Fibroblast of skin of right quadriceps (primary cell): ENCODE measurements at places on chromosomes 12 and 14.

GRCh38 chr14:93923626-93924025 is 3.5 kb upstream of the FAM181A start:
- no peak for DNase-seq

GRCh38 chr12:66082744-66083143 is 47.8 kb downstream of the LLPH start:
- no peak for DNase-seq

- DNase-seq: no peak
Observed at GRCh38 chr14:61031026-61031425, 50.0 kb downstream of the SLC38A6 start.

GRCh38 chr12:54437243-54437642 is 18.2 kb upstream of the ITGA5 start:
- DNase-seq: no peak

- DNase-seq: no peak
Observed at GRCh38 chr12:42557586-42558172, 31.9 kb downstream of the PRICKLE1 start.

DNA sequence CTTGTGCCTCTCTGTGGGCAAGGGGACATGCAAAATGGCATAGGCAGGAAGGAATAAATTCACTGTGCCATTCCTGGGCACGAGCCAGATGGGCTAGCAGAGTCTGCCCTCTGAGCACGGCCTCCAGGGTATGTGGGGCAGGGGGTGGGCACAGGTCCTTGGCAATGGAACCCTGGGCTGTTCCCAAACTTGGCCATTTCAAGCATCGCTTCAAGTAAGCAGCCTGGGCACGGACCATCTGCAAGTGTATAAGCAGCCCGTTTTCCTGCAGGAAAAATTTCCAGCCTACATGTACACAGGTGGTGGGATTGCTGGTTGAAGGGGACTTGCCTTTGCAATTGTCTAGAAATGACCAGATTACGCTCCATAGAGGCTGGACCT is 40.3 kb downstream of the CCDC85C start:
- DNase-seq: no peak

- DNase-seq: no peak
Observed at GRCh38 chr14:72909163-72909562, 15.3 kb upstream of the DPF3 start.

DNA sequence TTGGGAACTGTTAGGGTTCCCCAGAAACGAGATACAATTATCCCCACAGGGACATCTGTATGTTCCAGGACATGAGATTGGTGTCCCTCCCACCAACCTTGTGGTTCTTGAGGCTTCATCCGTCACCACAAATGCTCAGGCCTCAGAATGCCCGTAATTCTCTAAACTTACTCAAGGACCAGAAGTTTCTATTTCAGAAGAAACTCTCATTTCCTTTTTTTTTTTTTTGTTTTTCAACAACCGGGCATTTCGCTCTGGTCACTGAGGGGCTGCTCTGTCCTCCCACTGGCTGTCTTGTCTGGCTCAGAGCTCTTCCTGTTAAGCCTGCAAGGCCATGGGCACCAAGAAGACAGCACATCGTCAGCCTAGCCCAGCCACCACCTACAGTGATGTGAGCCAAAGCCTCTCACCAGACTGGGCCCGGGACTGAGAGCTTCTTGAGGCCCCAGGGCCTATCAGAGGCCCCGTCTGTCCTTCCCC is 36.2 kb downstream of the VDR start:
- no peak for DNase-seq

- peak; percentile 40 for DNase-seq
Observed at GRCh38 chr12:53232646-53233461, 845 bp upstream of the RARG start.

- peak; percentile 85 for DNase-seq
Observed at GRCh38 chr12:92034858-92035401, 110.7 kb downstream of the BTG1 start.

- no peak for DNase-seq
Observed at GRCh38 chr14:30875788-30876053, 1.4 kb downstream of the COCH start.

DNA sequence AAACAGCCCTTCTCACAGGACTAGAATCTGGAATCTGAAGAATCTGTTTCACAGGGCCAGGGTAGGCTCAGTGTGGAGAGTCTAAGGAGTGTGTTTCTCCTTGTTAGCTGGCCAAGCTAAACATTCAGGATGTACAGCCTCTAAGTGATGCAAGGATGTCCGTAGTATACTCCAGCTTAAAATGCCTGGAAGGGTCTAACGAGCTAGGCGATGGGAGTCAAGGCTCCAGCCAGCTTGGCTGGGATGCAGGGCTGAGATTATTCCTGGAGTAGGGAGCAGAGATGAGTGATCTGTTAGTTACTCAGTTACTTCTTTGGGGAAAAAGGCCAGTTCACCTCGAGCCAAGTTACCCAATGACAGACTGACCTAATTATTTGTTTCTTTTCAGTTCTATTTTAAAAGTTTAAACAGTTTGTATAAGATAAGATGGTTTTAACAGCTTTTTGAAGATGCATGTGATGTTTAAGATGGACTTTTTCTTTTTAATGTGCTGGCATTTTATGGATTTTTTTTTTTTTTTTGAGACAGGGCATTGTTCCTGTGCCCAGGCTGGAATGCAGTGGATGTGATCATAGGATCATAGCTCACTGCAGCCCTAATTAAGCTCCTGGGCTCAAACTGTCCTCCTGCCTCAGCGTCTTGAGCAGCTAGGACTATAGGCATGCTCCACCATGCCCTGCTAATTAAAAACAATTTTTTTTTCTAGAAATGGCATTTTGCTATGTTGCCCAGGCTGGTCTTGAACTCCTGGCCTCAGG is 41.1 kb downstream of the SYNE2 start:
- DNase-seq: peak; percentile 86

- DNase-seq: no peak
Observed at GRCh38 chr12:84502180-84502860, 410.3 kb downstream of the SLC6A15 start.

GRCh38 chr14:52053044-52053443 is 15.8 kb downstream of the NID2 start:
- peak; percentile 74 for DNase-seq

DNA sequence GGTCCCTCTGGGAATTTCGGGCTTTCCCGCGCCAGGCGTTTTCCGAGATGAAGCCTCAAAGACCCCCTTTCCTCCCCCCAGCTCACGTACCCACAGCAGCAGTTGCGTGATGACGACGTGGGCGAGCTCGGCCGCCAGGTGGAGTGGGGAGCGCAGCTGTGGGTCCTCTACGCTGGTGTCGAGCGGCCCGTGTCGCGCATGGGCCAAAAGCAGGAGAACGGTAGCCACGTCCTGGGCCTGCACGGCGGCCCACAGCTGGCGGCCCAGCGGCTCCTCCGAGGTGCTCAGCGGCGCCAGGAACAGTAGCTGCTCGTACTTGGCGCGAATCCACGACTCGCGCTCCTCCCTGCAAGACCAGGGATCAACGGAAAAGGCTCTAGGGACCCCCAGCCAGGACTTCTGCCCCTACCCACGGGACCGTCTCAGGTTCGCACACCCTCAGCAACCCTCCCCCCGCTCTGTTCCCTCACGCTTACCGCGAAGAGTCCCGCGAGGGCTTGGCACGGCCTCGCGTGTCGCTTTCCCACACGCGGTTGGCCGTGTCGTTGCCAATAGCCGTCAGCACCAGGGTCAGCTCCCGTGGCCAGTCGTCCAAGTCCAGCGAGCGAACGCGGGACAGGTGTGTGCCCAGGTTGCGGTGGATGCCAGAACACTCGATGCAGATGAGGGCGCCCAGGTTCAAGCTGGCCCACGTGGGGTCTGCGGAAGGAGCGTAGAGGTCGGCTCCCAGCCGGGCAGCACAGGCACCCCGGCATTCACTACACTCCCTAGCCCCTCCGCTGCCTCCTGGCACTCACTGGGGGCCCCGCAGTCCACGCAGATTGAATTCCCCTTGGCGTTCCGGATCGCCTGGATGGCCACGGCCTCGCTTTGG is 11.4 kb downstream of the AGAP2 start:
- no peak for DNase-seq

DNA sequence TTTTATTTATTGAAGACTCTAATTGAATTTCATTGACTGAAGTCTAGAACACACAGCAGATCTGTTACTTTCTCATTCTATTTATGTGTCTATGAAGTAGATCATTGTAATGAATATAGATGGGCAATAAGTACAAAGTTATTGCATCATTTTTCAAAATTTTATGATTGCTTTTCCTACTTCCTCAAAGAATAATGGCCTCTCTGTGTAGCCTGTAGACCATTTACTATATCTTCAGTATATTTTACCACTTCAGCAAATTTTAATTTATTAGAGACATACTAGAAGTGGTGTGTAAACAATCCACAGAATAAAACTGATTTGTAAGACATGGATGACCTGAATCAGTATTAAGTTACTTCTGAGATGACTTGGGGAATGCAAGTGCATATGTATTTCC is 291.7 kb upstream of the FAR2 start:
- no peak for DNase-seq

DNA sequence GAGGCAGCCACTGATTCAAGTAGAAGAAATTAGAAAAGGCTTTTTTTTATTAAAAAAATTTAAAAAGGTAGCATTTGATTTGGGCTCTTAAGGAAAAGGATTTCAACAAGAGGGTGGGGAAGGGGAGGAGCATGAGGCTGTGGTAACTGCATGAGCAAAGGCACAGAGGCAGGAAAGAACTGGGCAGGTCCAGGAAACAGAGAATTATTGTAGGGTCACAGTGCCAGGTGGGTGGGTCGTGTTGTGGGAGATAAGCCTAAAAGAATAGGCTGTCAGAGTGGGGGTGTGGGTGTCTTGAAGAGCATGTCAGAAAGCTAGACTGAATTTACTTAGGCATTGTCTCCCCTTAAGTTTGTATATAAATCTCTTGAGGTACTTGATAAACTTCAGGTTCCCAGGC is 7.8 kb downstream of the LIMA1 start:
- DNase-seq: no peak

DNA sequence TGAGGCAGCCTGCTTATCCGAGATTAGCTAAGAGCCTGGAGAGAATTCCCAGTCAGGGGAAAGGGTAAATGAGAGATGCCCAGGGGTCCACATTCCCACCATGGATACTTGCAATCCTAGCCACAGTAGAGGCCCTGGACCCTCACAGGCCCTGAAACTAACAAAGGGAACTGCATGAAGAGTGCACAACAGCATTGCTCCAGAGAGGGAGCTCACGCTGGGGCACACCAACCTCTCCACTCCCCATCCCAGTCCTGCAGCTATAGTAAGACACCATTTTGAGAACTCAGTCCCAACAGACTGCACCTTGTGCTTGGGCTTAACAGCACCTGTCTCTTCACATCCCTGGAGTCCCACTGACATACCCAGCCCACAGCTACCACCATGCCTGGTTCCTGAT is 30.5 kb downstream of the CEP83 start:
- no peak for DNase-seq

DNA sequence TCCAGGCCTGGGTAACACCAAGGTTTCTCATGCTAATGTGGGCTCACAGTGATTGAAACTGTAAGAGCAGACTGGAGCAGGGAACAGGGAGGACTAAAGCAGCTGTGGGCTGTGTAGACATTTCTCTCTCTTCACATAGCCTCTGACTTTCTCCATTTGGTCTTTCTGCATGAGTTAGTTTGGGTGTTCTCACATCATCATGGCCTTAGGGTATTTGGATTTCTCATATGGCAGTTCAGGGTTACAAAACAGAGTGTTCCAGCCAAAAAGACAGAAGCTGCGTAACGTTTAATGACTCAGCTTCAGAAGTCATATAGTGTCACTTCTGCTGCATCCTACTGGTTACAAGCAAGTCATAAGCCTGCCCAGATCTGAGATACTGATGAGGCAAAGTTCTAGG is 52.0 kb upstream of the OSBPL8 start:
- peak; percentile 44 for DNase-seq

- no peak for DNase-seq
Observed at GRCh38 chr12:78938341-78939084, 73.9 kb downstream of the SYT1 start.

- no peak for DNase-seq
Observed at GRCh38 chr12:5498806-5499205, 66.9 kb downstream of the NTF3 start.

GRCh38 chr12:64293654-64294364 is 71.7 kb upstream of the KICS2 start:
- DNase-seq: no peak

DNA sequence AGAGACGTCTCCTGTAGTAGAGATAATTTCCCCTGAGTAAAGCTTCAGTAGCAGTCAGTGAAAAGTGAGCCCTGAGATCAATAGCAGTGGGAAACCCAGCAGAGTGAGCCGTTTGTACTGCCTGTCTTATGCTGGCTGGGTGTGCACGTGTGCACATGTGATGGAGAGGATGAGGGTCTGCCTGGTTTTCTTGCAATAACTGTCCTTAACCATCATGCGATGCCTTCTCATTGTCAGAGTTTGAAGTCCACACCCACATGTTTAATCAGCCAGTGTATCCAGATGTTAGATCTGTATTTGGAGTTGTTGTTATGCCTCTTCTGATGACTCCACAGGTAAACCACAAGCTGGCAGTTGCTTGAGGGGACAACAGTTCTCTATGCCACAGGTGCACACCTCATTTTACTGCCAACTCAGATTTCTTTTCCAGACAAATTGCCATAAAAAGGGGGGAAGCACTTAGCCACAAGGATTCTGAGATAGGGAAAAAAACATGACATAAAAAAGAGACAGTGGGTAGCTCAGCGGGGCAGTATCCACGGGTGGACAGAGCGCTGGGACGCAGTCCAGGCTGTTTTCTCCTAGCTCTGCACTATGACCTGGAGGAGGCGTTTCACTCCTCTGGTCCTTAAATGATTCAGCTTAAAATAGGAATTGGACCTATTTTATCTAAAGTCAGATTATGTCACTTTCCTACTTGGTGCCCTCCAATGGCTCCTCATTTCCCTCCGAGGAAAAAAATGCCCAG is 192.3 kb downstream of the ANO6 start:
- no peak for DNase-seq

DNA sequence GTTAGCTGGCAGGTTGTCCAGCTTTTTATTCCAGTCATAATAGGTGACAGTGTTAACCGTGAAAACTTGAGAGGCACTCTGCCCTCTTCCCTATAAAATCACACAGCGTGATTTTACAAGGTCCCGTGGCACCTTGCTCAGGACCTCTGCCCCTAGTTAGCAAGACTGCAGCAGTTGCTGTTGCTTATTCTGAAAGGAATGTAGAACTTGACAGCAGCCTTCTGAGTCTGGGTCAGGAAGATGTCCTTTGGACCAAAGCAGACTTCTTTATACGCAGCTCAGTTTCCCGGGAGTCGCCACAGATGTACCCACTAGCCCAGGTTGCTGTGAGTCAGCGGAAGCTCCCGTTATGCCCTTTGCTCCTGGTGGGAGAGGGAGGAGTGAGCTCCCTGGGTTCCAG is 13.2 kb downstream of the PRKAB1 start:
- no peak for DNase-seq

DNA sequence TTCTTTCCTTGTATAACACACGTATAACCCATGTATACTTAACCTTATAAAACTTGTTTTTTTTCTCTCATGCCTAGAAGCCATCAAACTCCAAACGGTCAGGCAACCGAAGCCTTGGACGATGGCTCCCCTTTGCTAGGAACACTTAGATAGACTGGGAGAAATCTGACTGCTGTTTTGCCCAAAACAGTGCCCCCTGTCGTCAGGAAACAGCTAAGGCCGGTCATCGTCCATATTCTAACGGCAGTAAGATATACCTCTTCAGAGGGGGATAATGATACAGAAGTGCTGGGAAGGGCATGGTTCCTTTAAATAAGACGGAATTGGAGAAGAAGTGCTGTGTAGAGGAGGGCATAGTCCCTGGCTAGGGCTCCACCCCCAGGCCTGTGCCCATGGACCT is 130.5 kb downstream of the SLC41A2 start:
- DNase-seq: no peak

GRCh38 chr14:74062809-74063150 is 21.5 kb downstream of the ALDH6A1 start:
- DNase-seq: peak; percentile 5

GRCh38 chr14:79514700-79515099 is 696.6 kb downstream of the DIO2 start:
- peak; percentile 83 for DNase-seq
